Cardiac septum (tissue), 1 donor: ENCODE measurements at places on chromosomes 12 and 14. TPM values are rescaled to one million over a fixed set of nuclear protein-coding genes. Genes with fewer than 3 reads are reported as not detected.

DNA sequence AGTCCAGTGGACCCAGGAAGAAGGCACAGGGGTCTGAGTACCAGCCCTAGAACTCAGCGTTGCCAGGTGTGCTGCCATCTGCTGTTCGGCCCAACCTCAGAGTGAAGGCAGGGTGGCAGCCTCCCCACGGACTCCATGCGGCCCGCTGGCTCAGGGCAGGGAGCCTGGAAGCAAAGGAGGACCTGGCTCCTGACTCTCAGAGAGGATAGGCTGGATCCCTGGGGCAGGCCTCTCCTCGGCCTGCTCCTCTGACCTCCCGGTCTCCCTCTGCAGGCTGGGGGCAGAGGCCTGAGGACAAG is 10.1 kb downstream of the MCRS1 start:
- no peak for DNase-seq

Gene MDM1
- 5.0 TPM for total RNA-seq

GRCh38 chr14:101535232-101535631 is 26.1 kb upstream of the DIO3 start:
- no peak for DNase-seq

Gene ACOT6
- not detected for total RNA-seq

GRCh38 chr12:93888964-93889363 is 211.8 kb downstream of the CRADD start:
- DNase-seq, result no peak
